ENCODE measurements at places on chromosomes 13 and 19. TPM values are rescaled to one million over a fixed set of nuclear protein-coding genes. Genes with fewer than 3 reads are reported as not detected.

GRCh38 chr19:45954156-45954555 is 19.5 kb downstream of the NOVA2 start:
- no peaks in the 10 kb centered on the region for H3K36me3 ChIP-seq
- no peak for DNase-seq
- no peak overlapping the region for H3K27ac ChIP-seq
- no peak overlapping the region for H3K4me3 ChIP-seq

DNA sequence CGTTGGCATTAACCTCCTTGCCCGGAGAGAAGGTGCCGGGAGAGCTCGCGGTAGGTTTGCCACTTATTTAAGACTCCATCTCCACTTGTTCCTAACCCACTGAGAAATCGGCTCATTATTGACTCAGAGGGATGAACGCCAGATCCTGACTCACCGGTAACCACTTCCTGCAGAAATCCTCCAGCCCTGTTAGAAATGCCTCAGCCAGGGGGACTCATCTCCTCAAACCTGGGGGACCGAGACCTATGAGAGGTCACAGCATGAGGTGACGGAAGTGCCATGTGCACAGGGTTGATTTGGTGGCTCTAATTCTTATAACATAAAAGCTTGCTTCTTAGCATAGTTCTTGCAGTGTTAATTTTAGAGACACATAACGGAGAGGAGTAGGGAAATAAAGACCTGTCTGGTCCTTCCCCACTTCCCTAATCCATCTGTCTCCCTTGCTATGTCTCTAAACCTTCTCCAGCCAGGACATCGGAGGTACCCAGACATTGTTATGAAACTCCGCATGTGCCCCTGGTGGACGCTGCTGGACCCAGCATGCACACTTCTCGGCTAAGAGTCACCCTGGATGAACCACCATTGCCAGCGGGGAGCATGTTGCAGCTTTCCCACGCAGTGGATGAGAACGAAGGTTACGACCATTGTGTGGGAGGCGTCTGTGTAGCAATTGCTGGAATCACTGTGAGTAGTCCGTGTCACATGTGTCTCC is 158.9 kb downstream of the EFNB2 start:
- H3K27me3 ChIP-seq: peaks cover 3% of the 10 kb centered on the region
- no peak overlapping the region for H3K4me3 ChIP-seq
- no peak for DNase-seq
- no peak overlapping the region for H3K27ac ChIP-seq
- no peaks in the 10 kb centered on the region for H3K4me1 ChIP-seq
- no peaks in the 10 kb centered on the region for H3K36me3 ChIP-seq

Gene LIM2
- total RNA-seq: not detected

Gene ZNF729
- not detected for total RNA-seq

DNA sequence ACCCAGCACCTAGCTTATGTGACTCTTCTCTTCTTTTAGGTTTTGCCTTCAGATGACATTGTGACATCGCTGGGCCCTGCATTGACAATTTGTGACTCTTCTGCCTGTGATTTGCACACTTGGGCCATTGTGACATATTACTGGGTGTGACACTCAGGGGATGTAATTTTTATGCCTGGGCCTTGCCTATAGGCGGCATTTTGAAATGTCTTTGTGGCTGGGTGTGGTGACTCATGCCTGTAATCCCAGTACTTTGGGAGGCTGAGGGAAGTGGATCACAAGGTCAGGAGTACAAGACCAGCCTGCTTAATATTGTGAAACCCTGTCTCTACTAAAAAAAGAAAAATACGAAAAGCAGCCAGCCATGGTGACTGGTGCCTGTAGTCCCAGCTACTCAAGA is 28.4 kb upstream of the ZNF681 start:
- no peaks in the 10 kb centered on the region for H3K4me1 ChIP-seq
- DNase-seq: no peak
- H3K27me3 ChIP-seq: no peaks in the 10 kb centered on the region

DNA sequence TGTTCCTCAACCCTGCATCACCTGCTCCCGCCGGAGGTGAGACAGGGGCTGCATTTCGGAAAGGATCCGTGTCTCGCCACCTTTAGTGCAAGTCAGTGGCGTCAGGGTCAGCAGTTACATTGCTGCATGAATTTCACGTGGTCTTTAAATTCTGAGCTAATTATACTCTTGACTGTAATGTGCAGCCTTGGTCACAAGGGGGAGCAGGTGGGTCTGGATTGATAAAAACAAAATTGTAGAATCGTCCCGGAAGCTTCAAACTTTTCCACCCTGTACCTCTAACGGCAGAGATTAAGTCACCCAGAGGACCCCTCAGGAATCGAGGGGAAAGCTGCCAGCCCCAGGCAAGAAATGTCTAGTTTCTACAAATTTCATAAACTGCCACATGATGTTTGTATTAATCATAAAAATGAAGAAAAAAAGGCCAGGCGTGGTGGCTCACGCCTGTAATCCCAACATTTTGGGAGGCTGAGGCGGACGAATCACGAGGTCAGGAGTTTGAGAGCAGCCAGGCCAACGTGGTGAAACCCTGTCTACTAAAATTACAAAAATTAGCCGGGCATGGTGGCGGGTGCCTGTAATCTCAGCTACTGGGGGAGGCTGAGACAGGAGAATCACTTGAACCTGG is 20.2 kb downstream of the BBC3 start:
- peaks cover 10% of the 10 kb centered on the region for H3K4me1 ChIP-seq
- H3K4me3 ChIP-seq: no peak overlapping the region
- H3K27ac ChIP-seq: no peak overlapping the region
- peak; percentile 80 for DNase-seq
- H3K27me3 ChIP-seq: no peaks in the 10 kb centered on the region
- H3K36me3 ChIP-seq: peaks cover 37% of the 10 kb centered on the region

Gene SBNO2
- total RNA-seq: 126 TPM

DNA sequence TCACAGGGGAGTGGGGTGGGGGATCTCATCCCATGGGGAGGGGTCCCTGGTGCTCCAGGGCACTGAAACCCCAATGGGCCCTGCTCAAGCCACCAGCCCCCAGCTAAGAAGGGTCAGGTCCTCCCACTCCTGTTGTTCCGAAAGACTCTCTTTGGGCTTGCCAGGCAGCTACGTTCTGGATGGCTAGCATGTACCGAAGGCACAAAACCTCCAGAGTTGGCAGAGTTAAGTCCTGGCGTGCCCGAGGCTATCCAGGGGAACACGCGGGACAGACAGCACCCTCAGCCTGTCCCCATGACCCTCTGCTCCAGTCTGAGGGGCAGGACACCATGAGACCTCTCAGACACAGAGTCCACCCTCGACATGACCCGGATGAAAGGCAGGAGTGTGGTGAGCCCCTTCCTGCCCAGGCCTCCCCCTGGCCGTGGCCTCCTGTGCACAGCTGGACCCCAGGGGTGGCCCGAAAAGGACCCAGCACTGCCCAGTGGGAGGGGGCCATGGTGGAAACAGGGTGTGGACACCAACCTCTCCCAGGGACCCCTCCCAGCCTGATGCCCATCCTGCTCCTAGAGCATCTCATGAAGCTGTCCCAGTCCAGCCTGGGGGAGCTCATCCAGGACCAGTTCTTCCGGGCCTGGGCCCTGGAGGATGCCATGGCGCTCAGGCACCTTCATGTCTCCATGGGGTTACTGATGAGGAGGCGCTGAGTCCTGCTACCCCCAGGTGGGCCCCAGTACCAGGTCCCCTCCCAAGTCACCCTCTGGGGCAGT is 53.0 kb upstream of the TPM4 start:
- no peaks in the 10 kb centered on the region for H3K36me3 ChIP-seq
- H3K27ac ChIP-seq: no peak overlapping the region
- H3K27me3 ChIP-seq: no peaks in the 10 kb centered on the region

GRCh38 chr13:30585748-30586262 is 31.9 kb upstream of the USPL1 start:
- no peaks in the 10 kb centered on the region for H3K36me3 ChIP-seq
- no peaks in the 10 kb centered on the region for H3K4me1 ChIP-seq
- H3K4me3 ChIP-seq: no peak overlapping the region
- no peak for DNase-seq
- no peaks in the 10 kb centered on the region for H3K27me3 ChIP-seq

- H3K36me3 ChIP-seq: no peaks in the 10 kb centered on the region
- no peaks in the 10 kb centered on the region for H3K27me3 ChIP-seq
- H3K27ac ChIP-seq: no peak overlapping the region
- peaks cover 45% of the 10 kb centered on the region for H3K4me1 ChIP-seq
- no peak overlapping the region for H3K4me3 ChIP-seq
- no peak for DNase-seq
These were observed 2.5 kb downstream of the LIPE start for GRCh38 chr19:42424712-42425131.

Measured in CD4-positive, alpha-beta T cell (primary cell).